Cerebellum (tissue), 4 donors: ENCODE measurements at places on chromosomes 4 and X. TPM values are rescaled to one million over a fixed set of nuclear protein-coding genes. Genes with fewer than 3 reads are reported as not detected.

GRCh38 chr4:5266991-5267390 lies 215.7 kb downstream of the STK32B start:
- DNase-seq = no peak

Gene TLR6
- 3.0 TPM for total RNA-seq

DNA sequence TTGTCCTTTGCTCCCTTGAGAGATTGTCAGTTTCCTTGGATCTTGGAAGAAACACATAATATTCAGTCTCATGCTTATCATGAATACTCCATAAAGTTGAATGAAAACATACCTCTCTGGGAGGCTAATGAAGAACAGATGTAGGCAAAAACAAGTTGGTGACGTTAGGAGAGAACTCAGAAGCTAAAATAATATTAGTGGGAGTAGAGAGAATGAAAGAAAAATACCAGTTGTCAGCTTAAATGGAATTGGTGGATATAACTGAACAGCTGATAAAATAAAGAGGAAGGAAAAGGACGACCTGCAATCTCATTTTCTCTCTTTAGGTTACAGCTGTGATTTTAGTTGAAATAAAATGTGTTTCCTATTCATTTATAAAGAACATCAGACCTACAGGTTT lies 124.8 kb downstream of the SNCA start:
- DNase-seq = no peak

Gene NHSL2
- 5.4 TPM for total RNA-seq

DNA sequence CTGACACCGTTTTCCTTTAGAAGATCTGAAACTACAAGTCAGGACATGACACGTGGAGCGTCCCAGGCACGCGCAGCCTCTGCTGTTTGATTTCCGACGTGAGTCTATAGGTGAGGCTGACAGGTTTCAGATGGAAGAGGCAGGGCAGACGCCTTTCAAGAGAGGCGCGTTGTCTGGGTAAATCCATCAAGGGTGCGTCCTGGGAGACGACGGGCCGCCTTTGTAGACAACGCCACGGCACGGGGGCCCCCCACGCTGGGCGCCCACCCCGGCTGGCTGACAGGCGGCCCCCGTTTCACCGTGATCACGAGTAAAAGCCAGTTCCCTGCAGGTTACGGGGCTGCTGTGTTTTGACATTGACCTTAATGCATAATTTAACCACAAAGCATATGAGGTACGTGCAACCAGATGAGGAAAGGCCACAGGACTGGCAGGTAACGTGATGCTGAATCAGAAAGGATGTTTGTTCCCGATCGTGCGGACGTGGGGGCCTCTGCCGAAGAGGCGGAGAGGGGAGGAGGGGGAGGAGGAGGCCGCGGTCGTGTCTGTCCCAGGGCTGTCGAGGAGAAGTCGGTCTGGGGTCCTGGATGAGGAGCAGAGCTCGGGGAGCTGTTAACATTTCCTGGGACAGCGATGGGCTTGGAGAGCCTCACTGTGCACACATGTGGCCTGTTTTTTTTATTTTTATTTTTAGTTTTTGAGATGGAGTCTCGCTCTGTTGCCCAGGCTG lies 51.1 kb upstream of the PPP2R3B start:
- no peak for DNase-seq

Gene TREX2
- 1.3 TPM for total RNA-seq

- no peak for DNase-seq
Observed at GRCh38 chrX:13293700-13294099, 26.2 kb downstream of the ATXN3L start.

Gene PPEF2
- not detected for total RNA-seq

DNA sequence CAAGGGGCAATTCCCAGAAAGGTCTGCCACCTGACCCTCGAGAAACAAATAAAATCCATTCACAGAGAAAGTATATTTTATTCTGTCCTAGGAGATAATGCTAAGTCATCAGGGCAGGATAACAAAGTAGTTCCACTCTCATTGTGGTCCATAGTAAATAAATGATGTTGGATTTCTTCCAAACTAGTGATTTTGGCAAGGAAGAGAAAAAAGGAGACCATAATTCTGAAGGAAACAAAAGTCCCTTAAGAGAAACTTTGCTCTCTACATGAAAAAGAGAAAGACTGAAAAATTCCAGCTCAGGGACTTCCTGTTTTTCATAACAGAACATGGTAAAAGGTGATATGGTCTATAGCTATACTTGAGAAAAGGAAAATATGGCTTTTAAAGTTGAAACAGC lies 71.5 kb upstream of the DDX60 start:
- DNase-seq = no peak

DNA sequence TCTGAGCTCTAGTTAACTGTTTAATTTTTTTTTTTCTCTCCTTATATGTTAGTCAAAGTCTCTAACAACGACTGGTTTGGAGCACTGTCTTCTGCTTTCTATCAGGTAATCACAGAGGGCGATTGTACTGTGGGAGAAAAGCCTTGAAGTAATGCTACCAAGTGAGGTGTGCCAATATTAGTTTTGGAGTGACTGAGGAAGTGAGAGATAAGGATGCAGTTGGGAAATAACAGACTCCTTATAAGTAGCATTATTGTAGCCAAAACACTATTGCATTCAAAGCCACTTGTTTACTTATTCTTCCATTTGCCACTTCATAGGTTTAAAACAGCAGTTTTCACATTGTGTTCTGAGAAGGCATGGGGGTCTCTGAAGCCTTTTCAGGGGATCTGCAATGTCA lies 79.1 kb upstream of the SLC6A14 start:
- no peak for DNase-seq

Gene KLHL4
- 13.8 TPM for total RNA-seq

DNA sequence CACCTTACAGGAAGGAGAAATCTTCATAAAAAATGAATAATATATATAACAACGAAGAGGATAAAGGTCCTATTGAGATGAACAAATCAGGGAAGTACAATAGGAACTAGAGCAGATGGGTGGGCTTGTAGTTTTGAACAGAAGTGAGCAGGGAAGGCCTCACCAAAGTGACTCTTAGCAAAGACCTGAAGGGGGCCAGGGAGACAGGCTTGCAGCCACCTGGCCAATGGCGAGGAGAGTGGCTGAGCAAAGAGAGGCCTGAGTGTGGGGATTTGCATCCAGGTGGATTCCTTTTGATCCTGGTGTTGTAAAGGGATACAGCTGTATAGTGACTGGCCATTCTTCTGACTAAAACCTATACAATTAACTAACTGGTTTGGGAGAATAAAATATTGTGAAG lies 354.1 kb downstream of the CAMK2D start:
- DNase-seq = no peak

DNA sequence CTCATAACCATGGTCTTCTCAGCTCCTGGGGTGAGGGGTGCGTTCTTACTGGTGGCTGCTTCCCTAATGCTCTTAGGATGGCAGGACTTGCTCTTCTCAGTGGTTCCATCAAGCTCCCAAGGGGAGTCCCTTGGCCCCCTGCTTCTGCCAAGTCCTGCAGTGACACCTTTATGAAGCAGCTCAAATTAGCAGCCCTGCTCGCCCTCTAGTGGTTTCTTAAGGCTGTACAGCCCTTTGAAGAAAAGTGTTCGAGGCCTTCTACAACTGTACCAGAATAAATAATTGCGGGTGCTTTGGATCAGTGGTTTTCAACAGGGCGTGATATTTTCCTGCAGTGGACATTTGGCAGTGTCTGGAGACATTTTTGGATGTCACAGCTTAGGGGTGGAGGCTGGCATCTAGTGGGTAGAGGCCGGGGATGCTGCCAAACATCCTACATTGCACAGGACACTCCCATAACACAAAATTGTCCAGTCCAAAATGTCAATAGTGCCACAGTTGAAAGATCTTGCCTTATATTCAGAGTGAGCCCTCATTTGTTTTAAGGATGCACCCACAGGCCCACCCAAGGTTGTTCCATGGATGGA lies 204.7 kb upstream of the S100G start:
- no peak for DNase-seq

DNA sequence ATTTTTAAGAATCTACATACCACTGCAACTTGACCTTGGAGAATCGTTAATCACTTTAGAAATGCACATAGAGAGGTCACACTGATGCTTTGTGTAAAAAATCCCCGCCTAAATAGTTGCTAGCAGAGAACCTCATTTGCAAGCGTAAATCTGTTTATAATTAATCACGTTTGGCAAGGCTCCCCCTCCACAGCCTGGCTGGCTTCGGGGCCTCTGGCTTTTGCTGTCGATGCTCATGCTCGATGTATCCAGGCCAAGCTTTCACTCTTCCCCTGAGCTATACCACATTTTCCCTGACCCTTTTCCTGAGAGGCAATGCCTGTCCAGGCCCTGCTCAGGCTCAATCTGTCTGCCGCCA lies 23.4 kb downstream of the CYTL1 start:
- DNase-seq = no peak

DNA sequence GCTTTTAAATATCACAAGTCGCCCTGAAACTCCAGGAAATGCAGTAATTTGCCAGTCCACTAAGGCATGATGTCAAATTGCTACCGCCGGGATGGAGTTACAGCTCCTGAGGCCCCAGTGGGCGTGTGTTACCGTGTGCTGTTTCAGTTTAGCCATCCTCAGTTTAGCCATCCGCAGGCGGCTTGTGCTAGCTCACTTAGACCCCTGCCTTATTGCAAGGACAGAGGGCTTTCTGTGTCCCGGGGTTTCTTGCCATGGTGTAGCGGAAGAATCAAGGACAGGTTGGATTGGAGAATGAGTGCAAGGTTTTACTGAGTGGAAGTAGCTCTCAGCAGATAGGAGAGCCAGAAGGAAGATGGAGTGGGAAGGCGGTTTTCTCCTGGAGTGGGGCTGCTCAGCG lies 33.8 kb upstream of the LRBA start:
- no peak for DNase-seq

DNA sequence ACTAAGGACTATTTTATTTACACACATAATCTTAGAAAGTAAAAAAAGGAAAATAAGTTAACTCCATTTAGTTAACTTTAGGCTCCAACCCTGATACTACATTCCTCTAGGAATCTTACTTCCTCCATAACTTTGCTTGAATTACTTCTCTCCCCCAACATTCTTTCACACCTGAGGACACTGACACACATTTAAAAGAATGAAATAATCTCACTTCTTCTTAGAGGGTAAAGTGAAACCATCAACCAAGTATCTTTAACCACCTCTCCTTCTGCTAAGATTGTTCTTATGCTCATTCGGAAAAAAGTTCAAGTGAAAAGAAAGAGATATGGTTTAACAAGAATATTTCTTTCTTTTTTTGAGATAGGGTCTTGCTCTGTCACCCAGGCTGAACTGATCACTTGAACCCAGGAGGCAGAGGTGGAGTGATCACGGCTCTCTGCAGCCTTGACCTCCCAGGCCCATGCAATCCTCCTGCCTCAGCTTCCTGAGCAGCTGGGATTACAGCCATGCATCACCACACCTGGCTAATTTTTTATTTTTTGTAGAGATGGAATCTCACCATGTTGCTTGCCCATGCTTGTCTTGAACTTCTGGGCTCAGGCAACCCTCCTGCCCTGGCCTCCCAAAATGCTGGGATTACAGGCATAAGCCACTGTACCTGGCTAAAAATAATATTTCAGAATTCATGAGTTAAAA lies 28.5 kb downstream of the SLC25A4 start:
- no peak for DNase-seq

Gene NRK
- total RNA-seq = 15.5 TPM

Gene CSAG1
- not detected for total RNA-seq

DNA sequence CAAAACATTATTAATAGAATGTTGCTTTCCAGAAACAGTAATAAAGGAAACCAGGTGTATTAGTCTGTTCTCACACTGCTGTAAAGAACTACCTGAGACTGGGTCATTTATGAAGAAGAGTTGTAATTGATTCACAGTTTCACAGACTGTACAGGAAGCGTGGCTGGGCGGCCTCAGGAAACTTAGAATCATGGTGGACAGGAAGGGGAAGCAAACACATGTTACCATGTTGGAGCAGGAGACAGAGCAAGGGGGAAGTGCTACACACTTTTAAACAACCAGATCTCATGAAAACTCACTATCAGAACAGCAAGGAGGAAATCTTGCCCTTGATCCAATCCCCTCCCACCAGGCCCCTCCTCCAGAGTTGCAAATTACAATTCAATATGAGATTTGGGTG lies 815.8 kb downstream of the TRIML1 start:
- DNase-seq = no peak

Gene KIT
- 43.4 TPM for total RNA-seq

Gene TRIML1
- total RNA-seq = not detected

- DNase-seq = no peak
Observed at GRCh38 chr4:24282446-24282845, 301.9 kb downstream of the DHX15 start.

DNA sequence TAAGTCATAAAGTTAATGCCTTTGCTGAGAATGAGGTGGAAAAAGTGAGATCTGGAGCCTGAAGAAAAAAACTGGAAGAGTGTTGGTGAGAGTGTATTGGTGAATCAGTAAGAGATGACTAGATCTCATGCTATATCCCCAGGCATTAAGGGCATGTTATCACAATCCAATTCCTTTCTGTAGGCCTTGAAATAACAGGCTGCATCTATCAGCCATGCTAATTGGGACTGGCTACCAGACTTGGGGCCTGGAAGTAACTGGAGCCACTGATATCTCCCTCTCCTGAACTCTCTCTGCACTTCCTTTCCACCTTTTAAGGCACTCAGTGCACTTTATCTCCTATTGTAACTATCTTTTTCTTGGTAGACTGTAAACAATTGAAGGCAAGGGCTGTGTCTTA lies 88.8 kb upstream of the HPRT1 start:
- no peak for DNase-seq

DNA sequence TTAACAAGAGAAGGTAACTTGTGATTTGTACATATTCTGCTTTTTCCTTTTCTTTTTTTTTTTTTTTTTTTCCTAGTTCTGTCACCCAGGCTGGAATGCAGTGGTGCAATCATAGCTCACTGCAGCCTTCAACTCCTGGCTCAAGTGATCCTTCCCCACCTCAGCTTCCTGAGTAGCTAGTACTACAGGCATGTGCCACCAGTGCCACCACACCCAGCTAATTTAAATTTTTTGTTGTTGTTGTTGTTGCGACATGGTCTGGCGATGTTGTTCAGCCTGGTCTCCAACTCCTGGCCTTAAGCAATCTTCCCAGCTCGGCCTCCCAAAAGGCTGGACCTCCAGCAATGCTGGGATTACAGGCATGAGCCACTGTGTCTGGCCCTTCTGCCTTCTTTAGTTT lies 1.5 kb upstream of the TACR3 start:
- no peak for DNase-seq

DNA sequence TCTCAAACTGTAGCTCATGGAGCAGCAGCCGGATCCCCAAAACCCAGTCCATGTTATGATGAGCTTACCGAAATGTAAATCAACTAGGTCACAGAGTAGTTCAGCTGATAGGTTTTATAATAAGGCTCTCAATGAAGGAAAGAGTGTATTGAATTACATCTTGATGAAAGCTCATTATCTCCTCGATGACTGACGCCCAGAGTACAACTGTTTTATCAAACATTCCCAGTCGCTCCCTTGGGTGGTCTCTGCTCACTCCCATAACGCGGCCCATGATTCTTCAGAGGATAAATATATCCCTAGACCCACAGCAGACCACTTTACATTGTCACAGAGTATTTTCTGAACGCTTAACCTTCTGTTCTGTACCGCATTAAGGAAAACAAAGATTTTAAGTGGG lies 452.3 kb upstream of the GALNT7 start:
- no peak for DNase-seq

DNA sequence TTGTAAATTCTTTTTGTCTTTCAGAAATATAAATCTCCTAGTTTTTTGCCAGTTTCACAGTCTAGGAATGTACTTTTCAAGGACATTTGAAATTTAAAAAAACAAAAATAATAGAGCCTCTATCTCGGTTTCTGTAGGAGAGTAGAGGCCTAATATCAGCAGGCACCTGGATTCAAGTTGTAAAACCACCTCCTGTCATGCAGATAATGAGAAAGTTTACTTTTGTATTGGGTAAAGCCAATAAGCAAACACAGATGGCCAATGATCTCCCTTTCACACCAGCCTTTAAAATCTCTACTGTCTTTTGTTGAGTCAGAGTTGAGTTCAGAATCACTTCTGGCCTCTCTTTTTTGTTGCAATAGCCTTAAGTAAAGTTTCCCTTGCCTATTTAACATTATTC lies 1499.9 kb downstream of the PCDH18 start:
- no peak for DNase-seq

Gene MTNR1A
- 1.8 TPM for total RNA-seq
